Fibroblast of skin of left quadriceps (primary cell): ENCODE measurements at places on chromosomes 1 and 21.

- no peak for DNase-seq
These were observed 11.5 kb downstream of the ZNF697 start for GRCh38 chr1:119636491-119637089.

- no peak for DNase-seq
These were observed 82.4 kb downstream of the RAB3GAP2 start for GRCh38 chr1:220189750-220190347.

GRCh38 chr1:10635085-10635896, 160.5 kb downstream of the PEX14 start:
- peak; percentile 8 for DNase-seq

DNA sequence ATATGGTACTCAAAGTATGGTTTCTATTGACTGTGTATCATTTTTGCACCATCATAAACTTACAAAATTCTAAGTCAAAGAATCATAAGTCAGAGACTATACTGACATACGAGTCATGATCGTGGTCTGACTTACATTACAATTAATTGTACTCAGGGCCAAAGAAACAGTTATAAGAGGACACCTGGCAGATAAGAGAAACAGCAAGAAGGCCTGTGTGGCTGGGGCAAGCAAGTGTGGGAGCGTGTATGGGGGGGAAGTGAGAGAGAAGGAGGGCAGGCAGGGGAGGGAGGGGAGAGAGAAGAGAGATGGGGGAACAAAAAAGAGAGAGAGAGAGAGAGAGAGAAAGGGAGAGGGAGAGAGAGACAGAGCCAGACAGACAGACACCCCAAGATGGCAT, 70.9 kb downstream of the RERE start:
- DNase-seq: no peak

GRCh38 chr1:50604580-50604979, 181.3 kb upstream of the DMRTA2 start:
- DNase-seq: no peak

DNA sequence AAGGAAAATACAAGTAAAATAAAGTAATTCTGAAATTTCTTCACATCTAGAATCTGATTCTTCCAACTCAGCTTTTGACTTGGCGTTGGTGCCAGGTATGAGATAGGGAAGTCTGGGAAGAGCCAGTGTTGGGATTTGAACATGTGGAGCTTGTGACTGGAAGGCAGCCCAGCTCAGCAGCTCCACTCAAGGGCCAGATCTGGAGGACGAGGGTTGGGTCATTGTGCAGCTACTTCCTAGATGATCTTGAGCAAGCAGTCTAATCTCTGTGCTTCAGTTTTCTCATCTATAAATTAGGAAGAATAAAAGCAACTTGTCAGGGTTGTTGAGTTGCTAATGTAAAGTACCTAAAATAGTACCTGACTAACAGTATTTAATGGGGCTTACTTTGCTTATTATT, 5.0 kb downstream of the ADARB1 start:
- no peak for DNase-seq

GRCh38 chr1:161038523-161039153, at the start of gene TSTD1:
Gene TSTD1 (minus strand): TSS chr1:161038964. CDS start chr1:161038889, 75 bp downstream.
- DNase-seq: no peak

- DNase-seq: no peak
These were observed 60.0 kb downstream of the MRPS6 start for GRCh38 chr21:34133392-34133791.

DNA sequence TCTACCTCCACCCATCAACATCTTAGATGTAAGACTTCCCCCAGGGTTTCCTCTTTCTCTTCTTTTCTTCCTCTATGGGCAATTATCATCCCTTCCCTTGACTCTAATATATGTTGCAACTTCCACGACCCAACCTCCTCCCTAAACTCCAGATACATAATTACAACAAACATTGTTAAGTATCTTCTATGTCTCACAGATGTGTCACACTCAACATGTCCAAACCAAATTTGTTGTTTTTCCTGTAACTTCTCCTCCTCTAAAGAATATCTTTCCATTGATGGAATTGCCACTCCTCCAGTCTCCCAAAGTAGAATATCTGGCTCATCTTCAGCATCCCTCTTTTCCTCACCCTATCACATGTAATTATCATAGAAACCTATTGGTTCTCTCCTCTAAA, 314.2 kb downstream of the RWDD3 start:
- DNase-seq: no peak

DNA sequence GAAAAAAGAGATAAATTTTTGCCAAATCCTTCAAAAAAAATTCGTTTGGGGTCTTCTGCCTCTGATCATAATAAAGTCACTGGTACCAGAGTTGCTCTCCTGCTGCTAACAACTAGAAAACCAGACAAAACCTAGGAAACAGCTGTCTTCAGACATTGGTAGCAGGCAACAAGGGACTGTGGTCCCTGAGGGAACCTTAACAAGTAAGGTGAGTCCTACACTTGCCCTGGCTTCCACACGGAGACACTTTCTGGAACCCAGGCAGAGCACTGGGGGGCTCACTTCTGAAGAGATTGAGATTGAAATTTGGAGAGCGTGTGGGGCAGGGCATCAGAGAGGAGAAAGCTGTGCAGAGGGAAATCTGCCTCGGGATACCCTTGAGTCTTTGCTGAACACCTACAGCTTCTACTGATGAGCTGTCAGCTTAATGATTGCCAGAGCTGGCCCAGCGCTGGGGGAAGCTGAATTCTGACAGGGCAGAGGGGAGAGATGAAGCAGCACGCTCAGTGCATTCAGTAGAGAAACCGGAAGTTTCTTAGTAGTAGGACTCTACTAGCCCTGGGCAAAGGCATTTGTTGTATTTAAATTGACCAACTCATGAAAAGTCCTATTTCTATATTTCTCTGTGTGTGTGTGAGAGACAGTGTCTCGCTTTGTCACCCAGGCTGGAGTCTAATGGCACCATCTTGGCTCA, 18.5 kb upstream of the FAM89A start:
- no peak for DNase-seq

DNA sequence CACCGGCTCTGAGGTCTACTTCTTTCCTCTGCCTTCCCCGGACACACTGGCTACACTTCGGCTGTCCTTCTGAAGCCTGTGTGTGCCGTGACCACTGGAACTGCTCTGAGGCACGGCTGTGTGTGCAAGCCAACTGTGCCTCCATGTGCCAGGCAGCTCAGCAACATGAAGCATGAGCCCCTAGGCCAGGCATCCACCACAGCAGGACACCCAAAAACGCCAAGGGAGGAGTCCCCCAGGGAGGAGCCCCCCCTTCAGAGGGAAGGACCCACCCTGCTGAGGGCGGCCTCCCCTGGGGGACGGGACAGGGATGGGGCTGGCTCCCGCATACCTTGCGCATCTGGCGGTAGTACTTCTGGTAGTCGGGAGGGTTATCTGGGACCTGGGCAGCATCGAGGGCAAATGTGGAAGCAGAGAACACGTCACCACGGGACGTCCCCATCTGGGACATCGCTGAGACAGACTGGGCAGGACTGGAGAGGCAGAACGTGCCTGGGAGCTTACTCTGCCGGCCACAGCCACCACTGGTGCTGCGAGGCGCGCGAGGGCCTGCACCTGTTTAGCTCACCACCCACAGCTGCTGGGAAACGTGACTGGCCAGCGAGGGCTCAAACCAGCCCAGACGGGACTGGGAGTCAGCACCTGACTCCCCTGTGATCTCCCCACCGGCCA, 20.5 kb downstream of the LSS start:
- no peak for DNase-seq

GRCh38 chr1:116760996-116761665, 6.9 kb downstream of the CD2 start:
- DNase-seq: no peak

DNA sequence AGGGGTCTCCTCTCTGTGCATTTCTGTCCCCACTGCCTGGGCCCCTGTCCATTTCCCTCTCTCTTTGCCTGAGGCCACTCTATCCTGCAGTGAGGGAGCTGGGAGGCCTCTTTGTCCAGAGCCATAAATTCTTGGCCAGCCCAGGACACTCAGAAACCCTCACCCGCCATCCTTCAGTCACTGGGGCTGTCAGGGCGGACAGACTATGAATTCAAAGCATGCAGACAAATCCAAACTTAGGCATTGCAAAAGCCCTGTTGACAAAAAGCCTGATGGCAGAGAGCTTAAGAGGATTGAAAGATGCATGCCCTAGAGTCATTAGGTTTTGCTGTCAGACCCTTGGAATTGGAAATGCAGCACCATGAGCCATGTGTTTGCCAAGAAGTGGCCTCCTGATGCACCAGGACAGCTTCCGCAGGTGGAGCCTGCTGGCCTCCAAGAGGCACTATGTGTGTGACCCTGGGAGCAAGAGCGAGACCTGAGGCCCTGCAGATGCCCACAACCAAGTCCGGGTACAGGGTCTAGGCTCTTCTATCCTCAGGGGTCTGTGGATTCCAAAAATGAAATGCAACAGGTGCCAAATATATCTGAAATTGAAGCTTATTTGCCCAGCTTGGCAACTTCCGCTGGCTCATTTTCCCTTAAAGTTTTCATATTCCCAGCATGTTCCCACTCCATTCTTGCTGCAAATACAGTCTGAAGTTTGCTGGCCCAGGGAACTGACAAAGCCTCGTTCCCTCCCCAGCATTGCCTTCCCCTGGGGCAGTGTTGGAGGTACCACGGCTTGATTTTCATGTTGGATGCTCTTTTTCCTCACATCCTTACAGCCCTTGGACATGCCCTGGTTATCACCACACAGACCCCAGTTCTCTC, 177.9 kb downstream of the PGBD5 start:
- no peak for DNase-seq

- DNase-seq: no peak
These were observed 9.1 kb upstream of the COA7 start for GRCh38 chr1:52706941-52707926.

DNA sequence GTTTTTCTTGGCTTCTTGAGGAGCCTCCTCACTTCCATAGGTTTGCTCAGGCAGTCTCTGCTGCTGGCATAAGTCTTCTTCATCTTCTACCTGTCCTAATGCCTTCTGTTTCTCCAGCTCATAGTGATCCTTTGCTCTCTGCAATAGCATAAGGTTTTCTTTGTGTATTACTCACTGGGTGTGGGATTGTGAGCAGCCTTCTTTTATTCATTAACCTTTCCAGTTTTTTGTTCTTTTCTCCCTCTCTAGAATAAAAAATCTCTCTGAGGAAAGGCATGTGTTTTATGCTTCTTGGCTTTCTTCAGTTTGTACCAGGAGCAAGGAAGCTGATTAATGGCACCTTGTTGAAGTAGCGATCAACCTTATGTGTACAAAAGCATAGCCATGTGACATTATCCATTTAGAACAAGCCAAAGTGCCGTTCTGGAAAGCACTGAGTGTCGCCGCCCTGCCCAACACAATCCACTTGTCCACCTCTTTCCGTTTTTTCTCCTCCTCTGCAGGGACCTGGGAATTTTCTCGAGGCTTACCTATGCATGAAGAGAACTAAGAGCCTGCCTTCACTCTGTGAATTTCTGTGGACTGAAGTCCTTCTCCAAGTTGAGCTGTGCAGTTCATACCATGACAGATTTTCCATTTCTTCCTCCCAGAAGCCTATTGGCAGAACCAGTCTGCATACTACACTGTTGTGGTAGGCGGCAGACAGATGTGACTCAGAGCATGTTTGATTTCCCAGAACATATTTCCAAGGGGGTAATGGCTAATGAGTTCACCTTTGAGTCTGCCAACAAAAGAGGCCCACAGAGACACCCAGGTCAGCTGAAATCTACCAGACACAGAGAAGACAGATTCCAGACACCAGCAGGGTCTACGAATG, 39.0 kb downstream of the DPT start:
- DNase-seq: peak; percentile 19

DNA sequence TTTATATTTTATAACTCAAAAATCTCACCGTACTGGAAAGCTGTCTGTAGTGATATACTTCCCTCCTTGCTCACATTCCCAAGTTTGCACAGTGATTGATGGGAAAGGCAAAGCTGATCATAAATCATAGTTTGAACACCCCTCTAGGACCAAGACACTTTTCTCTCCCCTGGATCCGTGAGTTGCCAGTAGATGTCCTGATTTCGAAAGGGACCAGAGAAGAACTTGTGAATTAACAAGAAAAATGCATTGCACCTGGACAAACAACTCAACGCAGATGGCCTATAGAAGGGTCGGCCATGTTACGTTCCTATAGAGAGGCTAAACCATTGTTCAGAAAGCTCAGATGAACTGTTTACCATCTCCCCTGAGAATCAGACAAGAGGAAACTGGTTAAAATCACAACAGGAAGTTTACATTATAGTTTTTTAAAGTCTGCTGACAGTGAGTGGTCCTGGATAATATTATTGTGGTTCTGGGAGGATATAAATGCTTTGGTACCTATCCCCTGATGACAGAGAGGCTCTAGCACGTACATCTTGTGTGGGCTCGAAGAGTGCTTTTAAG, 124.0 kb upstream of the SLC45A1 start:
- DNase-seq: no peak

- no peak for DNase-seq
These were observed 46.7 kb downstream of the CLIC6 start for GRCh38 chr21:34715518-34715917.
